Lung (tissue), 17 donors: ENCODE measurements at places on chromosomes 1 and 21. TPM values are rescaled to one million over a fixed set of nuclear protein-coding genes. Genes with fewer than 3 reads are reported as not detected.

DNA sequence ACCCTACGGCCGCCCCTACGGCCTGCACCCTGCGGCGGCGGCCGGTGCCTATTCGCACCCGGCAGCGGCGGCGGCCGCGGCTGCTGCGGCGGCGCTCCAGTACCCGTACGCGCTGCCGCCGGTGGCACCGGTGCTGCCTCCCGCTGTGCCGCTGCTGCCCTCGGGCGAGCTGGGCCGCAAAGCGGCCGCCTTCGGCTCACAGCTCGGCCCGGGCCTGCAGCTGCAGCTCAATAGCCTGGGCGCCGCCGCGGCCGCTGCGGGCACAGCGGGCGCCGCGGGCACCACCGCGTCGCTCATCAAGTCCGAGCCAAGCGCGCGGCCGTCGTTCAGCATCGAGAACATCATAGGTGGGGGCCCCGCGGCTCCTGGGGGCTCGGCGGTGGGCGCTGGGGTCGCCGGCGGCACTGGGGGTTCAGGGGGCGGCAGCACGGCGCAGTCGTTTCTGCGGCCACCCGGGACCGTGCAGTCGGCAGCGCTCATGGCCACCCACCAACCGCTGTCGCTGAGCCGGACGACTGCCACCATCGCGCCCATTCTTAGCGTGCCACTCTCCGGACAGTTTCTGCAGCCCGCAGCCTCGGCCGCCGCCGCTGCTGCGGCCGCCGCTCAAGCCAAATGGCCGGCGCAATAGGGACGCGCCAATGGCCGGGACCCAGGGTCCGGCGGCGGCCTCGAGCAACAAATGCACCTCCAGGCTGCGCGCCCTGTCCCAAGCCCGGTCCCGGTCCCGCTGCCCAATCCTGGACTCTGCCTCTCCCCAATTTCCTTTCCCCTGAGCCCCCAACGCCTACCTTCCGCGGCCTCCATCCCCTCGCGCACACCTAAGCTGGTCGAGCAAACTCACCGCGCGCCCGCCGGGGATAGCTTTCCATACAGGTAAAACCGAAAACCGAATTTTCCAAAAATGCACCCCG lies 1.8 kb downstream of the FOXD3 start:
- no peak overlapping the region for H3K27ac ChIP-seq
- peaks cover 12% of the 10 kb centered on the region for H3K4me1 ChIP-seq
- H3K36me3 ChIP-seq = no peaks in the 10 kb centered on the region
- no peak for DNase-seq
- H3K4me3 ChIP-seq = no peak overlapping the region

DNA sequence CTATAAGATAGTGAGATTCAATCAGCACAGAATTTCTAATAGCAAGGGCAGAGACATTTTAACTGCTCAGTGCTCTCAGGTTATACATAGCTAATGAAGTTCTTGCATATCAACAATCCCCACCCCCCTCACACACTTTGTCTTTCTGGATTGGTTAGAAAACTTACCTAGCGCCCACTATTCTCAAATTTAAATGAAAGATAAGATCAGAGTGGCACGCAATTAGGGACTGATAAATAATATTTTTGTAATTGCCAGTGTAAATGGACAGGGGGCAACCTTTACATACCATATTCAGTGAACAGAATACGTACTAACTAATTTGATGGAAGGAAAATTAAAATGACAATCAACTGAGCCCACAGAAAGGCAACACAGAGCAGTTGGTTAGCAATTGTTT lies 11.7 kb downstream of the SELL start:
- H3K27ac ChIP-seq = no peak overlapping the region
- no peaks in the 10 kb centered on the region for H3K36me3 ChIP-seq
- no peak overlapping the region for H3K4me3 ChIP-seq

DNA sequence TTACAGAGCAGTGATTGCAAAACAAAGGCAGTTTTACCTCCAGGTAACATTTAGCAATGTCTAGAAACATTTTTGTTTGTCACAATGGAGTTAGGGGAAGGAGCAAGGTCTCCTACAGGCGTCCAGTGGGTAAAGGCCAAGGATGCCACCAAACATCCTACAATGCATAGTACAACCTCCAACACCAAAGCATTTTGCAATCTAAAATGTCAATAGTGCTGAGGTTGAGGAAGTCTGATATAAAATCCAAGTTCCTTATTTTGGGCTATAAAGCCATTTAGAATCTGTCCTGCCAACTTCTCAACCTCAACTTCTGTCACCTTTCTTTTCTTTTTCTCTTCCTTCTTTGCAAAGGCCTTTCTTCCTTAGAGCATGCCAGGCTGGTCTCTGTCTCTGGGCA lies 111.2 kb downstream of the FASLG start:
- H3K27ac ChIP-seq = no peak overlapping the region
- H3K4me3 ChIP-seq = no peak overlapping the region
- DNase-seq = no peak
- no peaks in the 10 kb centered on the region for H3K27me3 ChIP-seq
- no peaks in the 10 kb centered on the region for H3K4me1 ChIP-seq
- no peaks in the 10 kb centered on the region for H3K36me3 ChIP-seq

DNA sequence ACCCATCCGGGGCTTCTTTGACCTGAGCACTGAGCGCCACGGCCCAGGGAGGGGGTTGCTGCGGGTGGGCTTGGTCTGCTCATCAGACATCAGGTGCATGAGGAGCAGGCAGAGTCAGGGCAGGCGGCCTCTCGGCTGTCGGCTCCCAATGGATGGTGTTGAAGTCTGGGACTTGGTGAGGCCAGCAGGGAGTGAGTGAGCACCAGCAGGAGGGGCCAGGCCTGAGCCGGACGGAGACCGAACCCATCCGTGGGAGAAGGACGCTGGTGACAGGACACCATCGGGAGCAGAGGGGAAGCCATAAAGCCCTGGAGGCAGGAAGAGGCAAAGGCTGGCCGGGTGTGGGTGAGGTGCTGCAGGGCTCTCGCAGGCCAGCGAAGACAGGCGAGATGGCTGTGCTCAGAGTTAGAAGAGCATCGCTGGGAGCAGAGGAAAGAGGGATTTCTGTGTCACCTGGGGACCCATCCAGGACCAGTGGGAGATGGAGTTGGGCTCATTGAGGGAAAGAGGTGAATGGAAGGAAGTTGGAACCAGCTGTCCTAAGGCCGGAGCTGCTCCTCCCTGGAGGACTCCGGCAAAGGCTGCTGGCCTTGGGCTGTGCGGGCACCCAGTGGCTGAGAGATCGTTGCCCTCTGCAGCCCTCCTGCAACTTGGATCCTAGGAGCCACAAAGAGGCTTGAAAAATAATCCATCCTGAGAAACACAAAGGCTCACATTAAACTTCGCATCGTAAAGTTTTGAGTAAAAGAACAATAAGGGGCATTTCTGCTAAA lies 49.9 kb downstream of the PDE9A start:
- no peak overlapping the region for H3K27ac ChIP-seq
- no peaks in the 10 kb centered on the region for H3K4me1 ChIP-seq
- DNase-seq = no peak

- DNase-seq = peak; percentile 93
- H3K4me1 ChIP-seq = no peaks in the 10 kb centered on the region
- H3K4me3 ChIP-seq = no peak overlapping the region
- H3K27ac ChIP-seq = no peak overlapping the region
These were observed 50.6 kb upstream of the LYPLAL1 start for GRCh38 chr1:219123036-219123435.

GRCh38 chr1:66292944-66293343 lies 241.0 kb upstream of the SGIP1 start:
- DNase-seq = no peak
- H3K4me3 ChIP-seq = no peak overlapping the region
- H3K27me3 ChIP-seq = no peaks in the 10 kb centered on the region
- H3K4me1 ChIP-seq = peaks cover 4% of the 10 kb centered on the region
- H3K36me3 ChIP-seq = no peaks in the 10 kb centered on the region

DNA sequence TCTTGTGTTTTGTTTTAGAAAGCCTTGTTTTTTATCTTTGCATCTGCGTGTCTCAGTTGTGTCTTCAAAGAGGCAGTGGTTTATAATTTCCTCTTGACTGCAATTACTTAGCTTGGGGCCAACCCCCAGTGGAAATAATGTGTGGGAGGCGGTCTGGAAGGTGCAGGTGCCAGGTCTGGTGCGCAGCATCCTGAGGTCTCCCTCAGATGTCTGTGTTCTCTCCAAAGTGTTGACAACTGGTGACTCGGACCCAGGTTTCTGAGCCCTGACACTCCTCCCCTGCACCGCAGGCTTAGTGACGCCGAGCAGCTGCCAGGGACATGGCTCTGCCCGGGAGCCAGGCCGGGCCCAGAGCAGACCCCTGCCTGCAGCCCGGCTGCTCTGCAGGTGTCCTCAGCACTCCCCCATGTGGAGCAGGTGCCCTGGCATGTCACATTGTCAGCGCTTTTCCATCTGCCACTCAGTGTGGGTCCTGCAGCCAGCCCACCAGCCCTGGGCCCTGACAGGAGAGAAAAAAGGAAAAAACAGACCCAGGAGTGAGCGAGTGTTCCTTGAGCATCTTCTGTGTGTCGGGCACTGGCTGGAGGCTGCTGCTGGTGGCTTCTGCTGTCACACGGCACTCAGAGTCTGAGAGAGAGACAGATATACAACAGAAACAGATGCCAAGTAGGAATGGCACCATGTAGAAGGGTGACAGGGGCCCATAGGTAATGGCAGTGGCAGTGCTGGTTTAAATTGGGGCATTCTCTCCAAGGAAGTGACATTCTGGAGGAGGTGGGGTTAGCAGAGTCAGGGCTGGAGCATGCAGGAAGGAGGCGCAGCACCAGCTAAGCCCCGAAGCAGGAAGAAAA lies 24.8 kb upstream of the SELENON start:
- no peaks in the 10 kb centered on the region for H3K27me3 ChIP-seq
- H3K27ac ChIP-seq = no peak overlapping the region
- no peak for DNase-seq

The FCGR3B gene
- 1.8 TPM for polyA plus RNA-seq

The TRIM67 gene
- not detected for polyA plus RNA-seq

The PKP1 gene
- polyA plus RNA-seq = 4.3 TPM
